ENCODE measurements at places on chromosomes 11 and 22.

DNA sequence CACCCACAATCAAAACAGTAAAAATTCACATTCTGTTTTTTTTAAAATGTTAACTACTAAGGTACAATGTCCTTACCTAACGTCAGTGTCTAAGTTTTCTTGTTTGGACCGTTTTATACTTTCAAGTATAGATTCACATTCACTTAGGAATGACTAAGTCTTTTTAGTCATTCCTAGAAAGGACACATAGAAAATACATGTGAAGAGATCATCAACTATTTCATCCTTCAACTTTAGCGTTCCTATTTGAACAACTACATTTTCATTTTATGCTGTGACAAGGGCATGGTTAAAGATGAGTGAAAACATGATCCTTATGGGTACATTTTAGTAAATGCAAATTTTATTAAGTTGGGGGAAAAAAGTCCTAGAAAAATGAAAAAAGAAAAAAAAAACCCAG lies 62.8 kb downstream of the DDX10 start:
- no peak for DNase-seq

GRCh38 chr11:41879214-41879613 lies 419.8 kb upstream of the LRRC4C start:
- no peak for DNase-seq

DNA sequence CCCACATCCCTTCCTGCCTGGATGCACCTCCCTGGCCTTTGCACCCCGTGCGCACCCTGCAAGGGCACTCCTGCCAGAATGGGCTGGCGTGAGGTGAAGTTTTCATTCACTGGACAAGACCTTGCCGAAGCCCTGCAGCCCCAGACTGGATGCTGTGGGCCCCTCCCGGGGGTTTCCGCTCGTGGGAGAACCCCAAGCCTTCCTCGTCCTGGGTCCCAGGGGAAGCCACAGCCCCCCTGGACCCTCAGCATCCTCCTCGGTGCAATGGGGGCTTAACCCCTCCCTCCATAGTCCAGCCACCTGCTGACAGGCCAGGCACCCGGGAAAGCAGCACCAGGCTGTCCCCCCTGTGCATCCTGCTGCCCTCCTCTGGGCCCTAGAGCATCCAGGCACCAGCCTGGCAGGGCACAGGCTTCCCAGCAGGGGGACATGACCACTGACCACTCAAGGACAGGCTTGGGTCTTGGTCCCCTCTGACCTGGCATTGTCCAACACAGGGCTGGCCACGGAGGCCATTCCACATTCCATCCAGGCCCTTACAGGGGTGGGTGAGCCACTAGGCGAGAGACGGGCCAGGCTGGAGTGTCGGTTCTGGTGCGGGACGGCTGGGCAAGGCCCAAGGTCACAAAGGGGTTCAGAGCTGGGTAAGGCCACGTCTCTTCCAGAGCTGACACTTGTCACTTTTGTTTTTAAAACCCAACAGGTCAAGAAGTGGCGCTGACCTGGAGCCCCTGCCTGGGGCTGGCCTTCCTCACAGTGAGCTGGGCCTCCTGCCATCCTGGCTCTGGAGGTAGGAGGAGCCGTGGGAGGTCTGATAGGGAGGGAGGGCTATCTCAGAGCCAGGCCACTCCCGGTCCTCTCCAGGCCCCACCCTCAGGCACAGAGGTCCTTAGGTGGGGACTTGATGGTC lies 41.5 kb upstream of the PPARA start:
- DNase-seq = no peak

DNA sequence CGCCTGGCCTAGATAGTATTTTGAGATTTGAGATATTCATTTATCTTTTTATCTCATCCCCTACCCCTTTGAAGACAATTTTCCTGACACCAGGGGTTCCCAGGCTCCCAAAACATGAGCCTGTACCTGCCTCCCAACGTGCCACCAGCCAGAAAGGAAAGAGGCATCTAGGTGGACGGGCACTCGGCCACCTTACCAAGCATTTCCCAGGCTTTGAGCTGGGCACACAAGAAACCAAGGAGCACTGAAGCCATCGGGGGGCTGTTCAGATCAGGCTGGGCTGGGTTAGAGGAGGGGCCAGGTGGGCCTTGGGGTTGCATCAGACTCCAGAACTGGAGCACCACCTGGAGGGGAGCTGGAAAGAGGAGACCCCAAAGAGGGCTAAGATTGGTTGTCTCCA lies 28.5 kb upstream of the BAIAP2L2 start:
- DNase-seq = no peak

GRCh38 chr11:84022201-84022600 lies 736.0 kb upstream of the CCDC90B start:
- no peak for DNase-seq

DNA sequence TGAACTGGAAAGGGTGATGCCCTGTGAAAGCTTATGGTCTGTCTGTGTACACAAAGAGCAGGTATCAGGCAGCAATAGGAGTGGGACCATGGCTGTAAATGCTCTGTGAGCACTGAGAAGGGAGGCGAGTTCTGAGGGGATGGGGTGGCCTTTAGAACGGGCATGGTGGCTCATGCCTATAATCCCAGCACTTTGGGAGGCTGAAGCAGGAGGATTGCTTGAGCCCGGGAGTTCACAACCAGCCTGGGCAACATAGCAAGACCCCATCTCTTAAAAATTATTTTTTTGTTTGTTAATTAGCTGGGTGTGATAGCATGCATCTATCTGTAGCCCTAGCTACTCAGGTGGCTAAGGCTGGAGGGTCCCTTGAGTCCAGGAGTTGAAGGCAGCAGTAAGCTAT lies 3.5 kb downstream of the SPINDOC start:
- no peak for DNase-seq

GRCh38 chr22:50563413-50564160 lies 868 bp upstream of the SYCE3 start:
- DNase-seq = no peak

- DNase-seq = no peak
Measured at GRCh38 chr11:59630493-59630892, 14.9 kb upstream of the OSBP start.

- DNase-seq = no peak
Measured at GRCh38 chr11:11884351-11884750, 42.6 kb downstream of the USP47 start.

- peak; percentile 74 for DNase-seq
Measured at GRCh38 chr11:88337987-88338668, 592 bp upstream of the CTSC start.

GRCh38 chr11:46832511-46833214 lies 13.4 kb downstream of the CKAP5 start:
- no peak for DNase-seq

GRCh38 chr22:49726701-49727101 lies 101.0 kb downstream of the BRD1 start:
- DNase-seq = no peak

DNA sequence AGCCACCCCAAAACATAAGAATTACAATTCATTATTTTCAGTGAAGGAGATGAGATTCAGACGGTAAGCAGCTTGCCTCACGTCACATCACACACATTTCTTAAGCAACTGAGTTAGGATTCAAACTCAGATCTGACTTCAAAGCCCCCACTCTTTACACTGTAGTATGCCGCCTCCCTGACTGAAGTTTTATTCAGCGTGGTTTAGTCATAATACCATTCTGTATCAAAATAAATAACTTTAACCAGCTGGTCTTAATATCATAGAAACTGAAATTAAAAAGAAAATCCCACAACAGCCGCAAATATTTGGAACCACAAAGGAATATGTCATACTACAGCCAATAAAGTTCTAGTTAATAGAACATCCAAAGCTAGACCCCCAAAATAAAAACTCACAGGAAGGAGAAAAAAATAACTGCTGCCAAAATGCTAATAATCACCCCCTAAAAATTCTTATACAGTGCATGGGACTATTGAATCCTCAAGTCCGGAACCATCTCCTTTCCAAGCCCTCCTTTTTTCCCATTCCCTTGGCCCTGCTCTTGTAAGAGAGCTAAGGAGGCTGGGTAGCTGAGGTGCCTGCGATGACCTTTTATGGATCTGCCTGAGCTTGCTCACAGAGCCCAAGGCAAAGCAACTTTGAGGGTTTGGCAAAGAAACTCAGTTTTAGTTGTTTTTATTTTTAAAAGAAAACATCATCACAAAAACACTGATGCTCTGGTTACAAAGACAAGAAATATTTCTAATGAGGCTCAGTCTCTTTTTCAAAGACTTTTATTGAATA lies 334.5 kb downstream of the TTC28 start:
- no peak for DNase-seq

DNA sequence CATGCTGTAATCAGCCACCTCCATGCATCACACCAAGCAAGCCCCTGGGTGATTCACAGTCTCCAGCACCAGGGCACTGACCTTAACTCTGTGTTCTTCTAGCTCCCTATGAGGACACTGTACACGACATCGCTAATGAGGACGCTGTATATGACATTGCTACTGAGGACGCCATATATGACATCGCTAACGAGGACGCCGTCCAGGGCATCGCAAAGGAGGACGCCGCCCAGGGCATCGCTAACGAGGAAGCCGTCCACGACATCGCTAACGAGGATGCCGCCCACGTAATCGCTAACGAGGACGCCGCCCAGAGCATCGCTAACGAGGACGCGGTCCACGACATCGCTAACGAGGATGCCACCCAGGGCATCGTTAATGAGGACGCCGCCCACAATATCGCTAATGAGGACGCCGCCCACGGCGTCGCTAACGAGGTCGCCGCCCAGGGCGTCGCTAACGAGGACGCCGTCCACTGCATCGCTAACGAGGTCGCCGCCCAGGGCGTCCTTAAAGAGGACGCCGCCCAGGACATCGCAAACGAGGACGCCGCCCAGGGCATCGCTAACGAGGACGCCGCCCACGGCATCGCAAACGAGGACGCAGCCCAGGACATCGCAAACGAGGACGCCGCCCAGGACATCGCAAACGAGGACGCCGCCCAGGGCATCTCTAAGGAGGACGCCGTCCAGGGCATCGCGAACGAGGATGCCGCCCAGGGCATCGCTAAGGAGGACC lies 34.5 kb upstream of the DGCR6L start:
- no peak for DNase-seq

DNA sequence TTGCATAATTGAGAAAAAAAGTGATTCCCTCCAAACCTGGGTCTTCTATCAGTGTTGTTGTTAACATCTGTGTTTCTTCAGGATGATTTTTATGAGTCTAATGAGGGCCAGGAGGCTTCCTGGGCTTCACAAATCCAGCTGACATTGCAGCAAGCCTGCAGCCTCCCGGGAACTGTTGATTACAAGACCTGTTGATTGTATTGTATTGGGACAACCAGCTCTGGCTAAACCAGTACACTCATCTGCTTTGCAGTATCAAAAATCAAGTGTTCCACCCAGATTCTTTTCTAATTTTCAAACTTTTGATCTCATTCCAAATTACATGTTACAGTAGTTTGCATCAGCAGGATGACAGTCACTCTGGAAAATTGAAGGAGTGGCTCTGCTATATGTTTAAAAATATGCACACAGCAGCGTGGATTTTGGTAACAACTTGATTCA lies 16.1 kb upstream of the PRSS23 start:
- DNase-seq = no peak
